Activated CD4-positive, CD25-positive, alpha-beta regulatory T cell treated with anti-CD3 and anti-CD28 coated beads, Interleukin-2, amount 50 U/mL, for 24 hours (primary cell): ENCODE measurements at places on chromosomes 3 and 15.

DNA sequence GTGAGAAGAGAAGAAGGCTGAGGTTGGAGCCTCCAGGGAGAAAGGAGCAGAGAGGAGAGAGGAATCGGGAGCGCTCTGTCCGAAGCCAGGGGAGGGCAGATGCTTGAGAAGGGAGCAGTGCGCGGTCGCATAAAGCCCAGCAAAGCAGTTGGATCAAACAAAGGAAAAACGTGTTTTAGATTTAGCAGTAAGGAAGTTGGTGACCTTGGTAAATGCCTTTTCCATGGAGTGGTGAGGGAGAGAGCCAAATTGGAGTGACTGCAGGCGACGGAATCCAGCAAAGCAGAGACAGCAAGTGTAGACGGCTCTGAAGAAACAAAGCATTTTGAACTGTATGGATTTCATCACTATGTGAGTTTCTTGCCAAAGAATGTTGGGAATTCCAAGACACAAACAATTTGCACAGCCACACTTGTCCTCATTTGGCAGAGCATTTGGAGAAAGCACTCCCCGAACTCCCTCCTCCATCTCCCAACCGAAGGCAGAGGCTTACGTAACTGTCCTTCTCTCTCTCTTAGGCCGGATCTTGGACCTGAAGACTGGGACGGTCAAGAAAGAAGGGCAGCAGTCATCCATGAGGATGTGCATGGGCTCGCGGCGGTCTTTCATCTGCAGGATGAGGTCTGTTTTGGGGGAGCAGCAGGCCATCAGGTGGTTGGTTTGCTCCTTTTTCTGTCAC, 103.6 kb downstream of the ARNT2 start:
- no peak for ATAC-seq

- no peak for ATAC-seq
Observed at GRCh38 chr3:1275495-1275894, 182.7 kb downstream of the CNTN6 start.

- peak; percentile 75 for ATAC-seq
Observed at GRCh38 chr3:61181874-61182273, 69.4 kb downstream of the FHIT start.

DNA sequence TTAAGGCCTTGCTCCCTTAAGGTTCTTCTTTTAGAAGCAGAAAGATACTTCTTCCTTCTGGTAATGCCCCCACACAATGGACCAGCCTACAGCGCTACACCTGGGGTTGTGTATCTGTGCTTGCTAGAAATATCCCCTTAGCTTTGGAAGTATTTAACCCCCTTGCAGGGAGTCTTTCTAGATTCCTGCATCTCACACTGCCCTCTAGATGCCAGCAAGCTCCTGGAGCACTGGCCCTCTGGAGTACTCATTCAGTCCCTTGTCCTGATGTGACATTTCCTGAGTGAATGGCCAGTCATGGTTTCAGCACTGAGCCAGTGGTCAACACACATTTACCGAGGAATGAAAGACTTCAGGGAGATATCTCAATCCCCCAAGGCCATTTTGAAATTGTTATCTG, 30.4 kb upstream of the RBP2 start:
- no peak for ATAC-seq

DNA sequence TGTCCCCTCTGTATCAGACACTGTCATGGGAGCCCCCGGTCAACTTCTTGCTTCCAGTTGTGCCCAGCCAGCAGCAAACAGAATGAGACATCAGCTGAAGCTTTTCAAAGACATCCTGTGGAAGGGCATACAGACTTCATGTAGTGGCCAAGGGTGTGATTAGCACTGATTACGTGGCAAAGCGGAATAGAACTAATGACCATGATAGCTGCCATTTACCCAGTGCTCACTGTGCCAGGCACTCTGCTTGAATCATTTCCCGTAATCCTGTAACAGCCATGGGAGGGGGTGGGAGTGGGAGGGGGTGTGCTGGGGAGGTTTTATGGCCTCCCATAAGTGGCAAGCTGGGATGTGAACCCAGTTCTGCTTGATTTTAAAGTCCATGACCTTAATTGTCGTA, 29.5 kb downstream of the LPP start:
- ATAC-seq: no peak

- ATAC-seq: peak; percentile 76
Observed at GRCh38 chr3:170128977-170129431, 52.5 kb downstream of the PHC3 start.

DNA sequence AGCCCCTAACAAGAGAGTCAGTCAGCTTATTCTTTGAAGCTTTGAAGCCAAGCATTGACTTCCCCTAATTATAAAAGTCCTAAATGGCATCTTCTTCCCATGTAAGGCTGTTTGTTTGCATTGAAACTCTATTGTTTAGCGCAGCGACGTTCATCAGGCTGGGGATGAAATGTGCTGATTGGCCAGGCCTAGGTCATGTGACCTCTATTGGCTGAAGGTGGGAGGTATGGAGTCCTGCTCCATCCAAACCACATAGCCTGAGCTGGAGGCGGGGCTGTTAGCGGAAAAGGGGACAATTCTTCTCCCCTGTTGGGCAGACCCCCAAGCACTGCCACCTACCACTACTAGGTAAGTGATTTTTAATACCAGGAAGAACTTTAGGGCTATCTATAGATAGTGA, 145.3 kb upstream of the PRR23C start:
- ATAC-seq: no peak

DNA sequence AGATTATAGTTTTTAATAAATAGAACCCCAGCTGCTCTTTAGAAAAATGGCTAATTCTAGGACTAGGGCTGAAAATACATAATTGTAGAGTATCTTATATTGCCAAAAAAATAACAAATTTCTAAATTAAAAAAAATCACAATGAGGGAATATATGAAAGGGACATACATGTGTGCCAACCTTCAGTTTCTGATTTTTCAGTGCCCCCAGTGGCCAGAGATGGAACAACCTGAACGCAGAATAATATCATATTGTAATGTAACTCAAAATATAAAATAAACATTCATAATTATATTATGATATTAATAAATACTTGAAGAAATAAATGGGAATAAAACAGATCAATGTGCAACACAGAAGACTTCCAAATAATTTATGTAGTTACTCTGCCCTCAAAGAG, 460.5 kb downstream of the ZNF385D start:
- ATAC-seq: no peak

- ATAC-seq: no peak
Observed at GRCh38 chr3:23079976-23080375, 123.2 kb upstream of the UBE2E2 start.

GRCh38 chr3:98171071-98171470, 4.6 kb downstream of the OR5H15 start:
- no peak for ATAC-seq

DNA sequence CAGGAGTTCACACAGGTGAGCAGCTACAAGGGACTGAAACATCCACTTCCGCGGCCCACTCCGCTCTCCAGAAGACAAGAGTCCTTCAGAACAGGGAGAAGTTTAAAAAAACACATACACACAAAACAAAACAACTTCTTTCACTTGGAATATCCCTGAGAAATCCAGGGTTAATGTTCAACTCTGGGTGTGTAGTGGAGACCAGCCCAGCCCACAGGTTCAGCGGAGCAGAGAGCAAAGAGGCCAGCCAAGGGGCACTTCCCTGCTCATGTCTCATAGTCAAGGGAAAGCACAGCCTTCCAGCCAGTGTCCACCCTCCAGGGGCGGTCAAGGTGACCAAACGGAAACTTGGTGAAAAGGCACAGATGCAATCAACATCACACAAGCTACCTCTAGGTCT, 41.6 kb downstream of the WNT5A start:
- no peak for ATAC-seq

DNA sequence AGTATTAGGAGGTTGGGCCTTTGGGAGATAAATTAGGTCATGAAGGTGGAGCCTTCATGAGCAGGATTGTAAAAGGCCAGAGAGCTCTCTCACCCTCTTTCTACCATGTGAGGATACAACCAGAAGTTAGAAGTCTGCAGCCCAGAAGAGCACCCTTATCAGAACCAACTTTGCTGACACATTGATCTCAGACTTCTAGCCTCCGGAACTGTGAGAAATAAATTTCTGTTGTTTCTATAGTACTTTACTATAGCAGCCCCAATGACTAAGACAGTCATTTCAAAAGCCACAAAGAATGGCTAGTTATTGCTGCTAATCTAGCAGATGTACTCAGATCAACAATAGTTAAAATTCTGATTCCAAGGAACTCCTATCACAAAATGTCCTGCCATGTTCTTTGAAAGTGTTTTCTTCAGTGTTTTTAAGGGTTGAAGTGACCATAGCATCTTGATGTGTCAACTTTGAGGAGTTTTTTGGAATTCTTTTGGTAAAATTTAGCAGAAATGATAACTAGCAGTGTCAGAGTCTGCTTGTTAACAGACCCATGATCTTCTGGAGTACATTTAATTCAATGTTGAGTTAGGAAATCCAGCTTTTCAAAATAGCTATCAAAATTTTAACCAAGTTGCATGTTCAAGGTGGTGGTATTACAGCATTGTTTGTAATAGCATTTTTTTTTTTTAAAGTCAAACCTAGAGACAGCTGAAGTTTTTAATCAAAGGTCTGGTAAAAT, 10.3 kb downstream of the DZIP3 start:
- ATAC-seq: peak; percentile 74

- peak; percentile 21 for ATAC-seq
Observed at GRCh38 chr3:72997421-72997961, 880 bp downstream of the PPP4R2 start.

DNA sequence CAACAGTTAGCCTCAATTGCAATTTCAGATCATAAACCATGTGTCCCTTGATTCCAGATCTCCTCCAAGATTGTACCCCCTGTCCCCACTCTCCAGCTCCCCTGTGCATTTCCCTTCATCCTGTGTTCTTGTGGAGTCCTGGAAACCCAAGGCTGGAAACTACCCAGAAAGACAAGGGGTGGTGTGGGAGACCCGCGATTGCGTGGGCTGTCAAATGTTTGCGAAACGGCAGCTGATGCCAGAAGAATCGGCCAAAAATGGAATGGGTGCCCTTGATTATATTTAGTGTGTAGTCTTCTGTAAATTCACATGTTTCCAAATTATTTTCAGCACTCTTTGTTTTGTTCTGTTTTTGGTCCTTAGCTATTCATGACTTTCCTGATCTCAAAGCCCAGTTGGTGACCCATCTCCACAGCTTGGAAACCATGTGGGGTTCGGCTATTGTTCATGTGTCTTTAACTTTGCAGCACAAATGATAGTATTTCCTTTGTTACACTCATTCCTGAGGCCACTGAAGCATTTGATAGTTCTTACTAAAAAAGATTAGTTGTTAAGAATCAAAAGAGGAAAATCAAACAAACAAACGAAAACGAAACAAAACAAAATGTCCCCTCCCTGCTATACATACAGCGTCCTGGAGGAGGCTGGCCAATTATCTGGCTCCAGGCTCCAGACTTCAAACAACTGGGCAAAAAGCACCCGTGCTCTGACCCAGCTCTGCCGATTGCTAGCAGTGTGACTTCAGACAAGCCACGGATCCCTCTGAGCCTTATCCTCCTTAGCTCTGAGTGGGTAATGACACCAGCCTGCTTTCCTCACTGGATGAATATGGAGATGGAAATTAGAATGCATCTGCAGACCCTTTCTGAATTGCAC, 120.9 kb downstream of the CACNA2D3 start:
- no peak for ATAC-seq

- ATAC-seq: peak; percentile 24
Observed at GRCh38 chr3:150830094-150830681, 67.2 kb upstream of the SIAH2 start.

DNA sequence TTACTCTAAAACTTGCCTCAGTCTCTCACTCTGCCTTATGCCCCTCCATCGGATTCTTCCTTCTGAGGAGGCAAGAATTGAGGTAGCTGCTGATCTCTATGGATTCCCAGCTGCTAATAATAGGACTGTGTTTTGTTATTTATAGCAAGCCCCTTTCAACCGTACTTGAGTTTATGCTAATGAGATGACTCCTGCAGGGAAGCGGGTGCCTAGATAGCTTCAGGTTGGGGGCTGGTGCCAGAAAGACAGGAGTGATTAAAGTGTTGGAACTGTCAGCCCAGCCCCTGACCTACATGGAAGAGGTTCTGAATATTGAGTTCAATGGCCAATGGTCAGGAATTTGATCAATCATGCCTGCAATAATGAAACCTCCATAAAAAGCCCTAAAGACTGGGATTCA, 21.8 kb upstream of the LIMD1 start:
- no peak for ATAC-seq

- ATAC-seq: no peak
Observed at GRCh38 chr3:46349484-46350261, 4.2 kb upstream of the CCR2 start.

DNA sequence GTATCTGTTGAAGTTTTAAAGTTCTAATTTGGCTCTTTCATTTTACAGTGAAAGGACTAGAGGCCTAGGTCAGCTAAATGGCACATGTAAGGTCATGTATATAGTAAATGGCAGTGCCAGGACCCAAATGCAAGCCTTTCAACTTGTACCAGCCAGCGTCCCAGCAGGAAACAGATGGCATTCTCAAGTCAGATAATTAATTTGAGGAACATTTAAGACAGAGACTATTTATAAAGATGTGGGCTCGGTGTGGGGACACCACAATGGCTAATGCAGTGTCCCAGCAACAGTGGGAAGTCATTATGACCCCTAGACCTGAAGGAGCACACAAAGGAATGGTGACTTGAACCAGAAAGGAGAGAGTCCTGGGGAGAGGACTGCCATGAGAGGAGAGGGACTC, 6.1 kb downstream of the MINDY4B start:
- no peak for ATAC-seq

DNA sequence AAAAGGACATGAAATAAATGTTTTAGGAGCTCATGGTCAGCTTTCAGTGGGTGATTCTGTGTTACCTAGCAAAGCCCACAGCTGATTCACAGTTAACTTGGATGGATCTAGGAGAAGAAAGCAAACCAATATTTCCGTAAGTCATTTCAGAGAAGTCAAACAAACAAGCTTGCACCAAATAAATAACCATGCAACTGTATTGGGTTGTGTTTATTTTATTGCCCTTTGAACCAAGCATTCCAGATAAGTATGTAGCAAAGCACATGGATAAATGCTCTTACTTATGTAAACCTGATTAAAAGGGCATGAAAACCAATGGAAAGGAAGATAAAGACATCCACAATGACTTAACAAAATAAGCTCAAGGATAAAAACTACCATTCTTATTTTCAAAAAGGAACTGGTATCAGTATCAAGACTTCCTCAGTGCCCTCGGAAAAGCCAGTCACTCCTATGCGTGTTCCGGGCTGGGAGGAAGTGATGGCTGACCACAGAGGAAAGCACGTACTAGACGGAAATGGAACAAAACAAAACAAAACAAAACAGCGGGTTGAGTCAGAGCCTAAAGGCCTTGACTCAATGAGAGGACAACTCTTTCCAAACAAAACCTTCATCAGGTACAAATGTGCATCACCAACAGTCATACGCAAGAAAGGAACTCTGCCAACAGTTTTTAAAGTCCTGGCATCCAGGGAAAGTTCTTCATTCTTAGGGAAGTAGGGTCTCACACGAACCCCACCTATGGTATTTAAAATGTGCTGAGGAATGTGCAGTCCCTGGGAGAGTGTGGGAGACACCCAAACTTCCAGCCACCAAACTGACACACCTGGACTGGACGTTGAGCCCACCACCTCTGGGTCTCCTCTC, 103.3 kb downstream of the SNRK start:
- ATAC-seq: peak; percentile 97
